Stimulated activated effector memory CD8-positive, alpha-beta T cell treated with anti-CD3 and anti-CD28 coated beads, Interleukin-12 subunit alpha, Interleukin-12 subunit beta, amount 100 ng/mL, for 72 hours (primary cell): ENCODE measurements at places on chromosomes 4 and X.

DNA sequence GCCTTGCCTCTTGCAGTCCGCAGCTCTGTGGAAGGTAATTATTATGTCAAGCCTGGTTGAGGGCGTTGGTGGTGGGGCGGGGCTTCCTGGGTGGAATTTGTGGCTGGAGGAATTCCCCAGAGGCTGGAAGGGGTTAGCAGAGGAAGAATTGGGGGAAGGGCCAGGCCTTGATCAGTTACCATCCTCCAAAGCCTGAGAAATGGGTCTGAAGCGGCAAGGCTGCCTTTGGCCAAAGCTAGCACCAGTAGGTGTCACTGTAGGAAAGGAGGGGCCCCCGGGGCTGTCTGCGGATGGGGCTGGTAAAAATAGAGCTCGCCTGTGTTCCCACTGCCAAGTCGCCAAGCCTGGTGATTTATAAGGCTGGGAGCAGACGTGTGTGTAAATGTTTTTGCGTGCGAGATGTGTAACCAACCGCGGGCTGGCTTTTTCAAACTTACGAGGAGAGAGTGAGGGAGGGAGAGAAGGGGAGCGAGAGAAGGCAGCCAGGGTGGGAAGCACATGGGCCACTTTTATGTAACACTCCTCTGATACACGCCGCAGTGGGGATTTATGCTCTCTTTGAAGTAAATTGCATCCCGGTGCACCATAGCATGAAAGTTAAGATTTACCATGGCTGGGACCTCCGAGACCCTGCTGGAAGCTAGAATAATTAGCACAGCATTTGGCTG, 367.0 kb downstream of the BCOR start:
- DNase-seq, result peak; percentile 60

DNA sequence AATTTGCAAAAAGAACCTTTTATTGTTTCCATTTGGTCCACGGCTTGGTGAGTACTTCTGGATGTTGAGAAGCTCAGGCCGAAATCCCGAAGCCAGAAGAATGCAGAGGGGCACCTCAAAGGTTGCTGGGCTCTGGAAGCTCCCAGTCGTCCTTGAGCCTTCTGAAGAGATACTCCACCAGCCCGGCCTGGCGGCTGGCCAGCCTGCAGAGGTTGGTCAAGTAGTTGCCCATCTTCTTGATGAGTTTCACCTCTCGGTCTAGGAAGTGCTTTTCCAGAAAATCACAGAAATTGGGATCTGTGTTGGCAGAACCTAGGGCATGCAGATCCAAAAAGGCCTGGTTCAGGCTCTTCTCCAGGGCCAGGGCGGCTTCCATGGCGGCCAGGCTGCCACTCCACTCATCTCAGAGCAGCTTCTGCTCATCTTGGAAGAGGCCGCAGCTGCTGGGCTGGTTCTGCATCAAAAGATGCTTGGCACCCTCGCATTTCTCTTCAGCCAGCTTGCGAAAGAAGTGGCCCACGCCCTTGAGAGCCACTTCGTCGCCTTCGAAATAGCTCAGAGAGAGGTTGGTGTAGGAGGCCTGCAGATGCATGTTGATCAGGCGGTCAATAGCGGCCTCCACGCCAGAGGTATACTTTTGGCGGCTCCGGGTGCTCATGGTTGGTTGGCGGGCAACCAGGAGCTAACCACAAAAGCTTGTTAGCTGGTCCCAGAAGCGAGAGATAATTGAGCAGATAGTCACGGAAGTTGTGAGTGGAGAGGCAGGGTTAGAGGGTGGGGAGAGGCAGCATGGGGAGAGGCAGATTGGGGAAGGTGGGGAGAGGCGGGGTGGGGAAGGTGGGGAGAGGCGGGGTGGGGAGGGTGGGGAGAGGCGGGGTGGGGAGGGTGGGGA, 76.5 kb upstream of the TSPAN7 start:
- no peak for DNase-seq

DNA sequence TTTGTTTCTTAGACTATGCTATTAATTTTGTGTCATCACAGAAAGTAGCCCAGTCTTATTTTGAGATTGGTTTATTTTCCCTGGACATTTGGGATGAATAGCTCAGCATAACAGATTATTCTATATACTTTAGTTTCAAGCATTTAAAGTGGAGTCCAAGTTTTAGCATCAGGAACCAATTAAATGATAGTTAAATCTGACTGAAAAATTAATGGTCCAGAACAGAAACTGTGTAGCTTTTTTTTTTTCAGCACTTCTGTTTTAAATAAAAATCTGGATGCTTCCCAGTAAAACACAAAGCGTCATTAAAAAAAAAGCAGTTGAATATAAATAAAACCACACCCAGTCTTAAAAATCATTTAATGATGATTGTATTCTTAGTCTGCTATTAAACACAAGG, 59.4 kb upstream of the PITX2 start:
- no peak for DNase-seq

- no peak for DNase-seq
These were observed 103.7 kb downstream of the RBM47 start for GRCh38 chr4:40525752-40526598.

GRCh38 chrX:149962010-149962409, 23.7 kb upstream of the EOLA2 start:
- no peak for DNase-seq

DNA sequence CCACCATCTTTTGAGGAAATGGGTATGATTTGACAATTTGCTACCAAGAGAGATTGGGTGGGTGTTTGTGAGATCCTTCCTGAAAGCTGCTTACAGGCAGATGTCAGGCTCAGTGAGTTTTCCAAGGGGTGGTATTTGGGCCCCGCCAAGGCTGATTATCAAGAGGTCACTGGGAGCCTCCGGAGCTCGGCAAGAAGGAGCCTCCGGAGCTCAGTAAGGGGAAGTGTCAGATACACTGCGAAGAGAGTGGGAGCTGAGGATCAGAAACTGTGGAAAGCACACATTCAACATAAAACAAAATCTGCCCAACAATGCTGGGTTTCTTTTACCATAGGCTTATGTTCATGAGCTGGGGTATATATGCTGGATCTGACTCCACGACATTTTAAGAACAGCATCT, 714 bp downstream of the RTL3 start:
- no peak for DNase-seq
